ENCODE measurements at places on chromosomes 7 and 10.

DNA sequence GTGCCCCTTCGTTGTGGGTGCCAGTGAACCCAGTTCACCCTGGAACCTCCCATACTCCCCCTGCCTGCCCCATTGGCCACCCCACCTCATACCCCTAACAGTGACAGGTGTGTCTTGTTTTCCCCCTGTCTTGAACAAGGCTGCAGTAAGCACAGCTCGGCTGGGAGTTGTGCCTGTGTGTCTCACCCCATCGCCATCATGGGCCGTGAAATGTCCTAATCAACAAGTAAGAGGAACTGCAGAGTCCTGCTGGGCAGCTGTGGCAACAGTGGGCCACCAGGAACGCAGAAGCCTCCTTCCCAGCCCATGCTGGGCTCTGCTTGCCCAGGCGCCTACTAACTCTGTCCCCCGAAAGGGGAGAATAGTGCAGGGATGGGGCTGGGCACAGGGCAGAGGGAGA is 91.6 kb downstream of the C10orf105 start:
- no peak for DNase-seq

DNA sequence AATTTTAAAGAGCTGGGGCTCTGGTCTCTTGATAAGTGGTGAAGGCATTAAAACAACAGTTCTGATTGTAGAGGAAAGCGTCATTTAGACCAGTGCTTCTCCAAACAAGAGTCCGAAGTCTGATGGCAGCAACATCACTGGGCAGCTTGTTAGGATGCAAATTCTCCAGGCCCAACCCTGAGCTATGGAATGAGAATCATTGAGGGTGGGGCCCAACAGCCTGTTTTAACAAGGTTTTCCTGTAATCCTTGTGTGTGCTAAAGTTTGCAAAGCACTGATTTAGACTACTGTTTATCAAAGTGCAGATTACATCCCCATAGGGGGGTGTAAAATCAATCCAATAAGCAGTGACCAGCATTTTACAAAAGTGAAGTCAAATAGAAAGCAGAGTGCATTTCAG is 2.6 kb upstream of the ZNRF2 start:
- no peak for DNase-seq

DNA sequence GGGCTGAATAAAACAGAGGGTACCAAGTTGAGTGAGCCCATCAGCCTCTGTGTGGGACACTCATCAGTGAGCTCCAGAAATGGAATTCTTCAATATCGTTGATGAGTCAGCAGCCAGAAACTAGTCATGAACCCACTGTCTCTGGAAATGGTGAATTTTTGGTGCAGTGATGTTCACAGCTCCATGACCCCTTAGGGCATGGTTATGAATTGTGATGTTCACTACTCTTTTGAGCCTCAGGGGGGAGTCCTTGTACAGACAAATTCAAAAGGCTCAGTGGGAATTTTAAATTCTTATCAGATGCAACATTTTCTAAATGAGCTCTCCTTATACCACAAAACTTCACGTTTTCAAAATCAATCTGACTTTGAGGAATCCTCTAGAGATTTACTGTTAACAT is 335.7 kb downstream of the PHTF2 start:
- peak; percentile 91 for DNase-seq

DNA sequence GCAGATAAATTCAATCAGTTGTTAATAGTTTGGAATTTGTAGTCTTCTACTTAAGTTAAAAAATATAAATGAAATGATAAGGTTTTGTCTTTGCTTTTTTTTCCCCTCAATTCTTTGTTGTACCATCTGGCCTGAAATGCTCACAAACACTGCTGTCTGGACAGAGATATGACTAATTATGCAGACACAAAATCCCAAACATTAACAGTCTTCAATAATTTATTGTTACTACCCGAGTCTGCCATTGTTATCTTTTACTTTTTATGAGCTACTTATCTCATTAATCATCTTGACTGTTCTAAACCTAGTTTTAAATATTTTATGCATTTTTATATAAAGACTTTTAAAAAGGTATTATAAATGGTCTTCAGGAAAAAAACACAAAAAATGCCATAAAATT is 64.7 kb upstream of the THSD7A start:
- no peak for DNase-seq

- peak; percentile 46 for DNase-seq
Observed at GRCh38 chr10:79069325-79070080, 737 bp downstream of the ZMIZ1 start.

- DNase-seq, result no peak
Observed at GRCh38 chr7:24842449-24843241, 85.4 kb upstream of the GSDME start.

GRCh38 chr7:2105917-2106316 is 126.8 kb downstream of the MAD1L1 start:
- DNase-seq, result no peak

- DNase-seq, result no peak
Observed at GRCh38 chr10:1194161-1194560, 138.0 kb downstream of the WDR37 start.

DNA sequence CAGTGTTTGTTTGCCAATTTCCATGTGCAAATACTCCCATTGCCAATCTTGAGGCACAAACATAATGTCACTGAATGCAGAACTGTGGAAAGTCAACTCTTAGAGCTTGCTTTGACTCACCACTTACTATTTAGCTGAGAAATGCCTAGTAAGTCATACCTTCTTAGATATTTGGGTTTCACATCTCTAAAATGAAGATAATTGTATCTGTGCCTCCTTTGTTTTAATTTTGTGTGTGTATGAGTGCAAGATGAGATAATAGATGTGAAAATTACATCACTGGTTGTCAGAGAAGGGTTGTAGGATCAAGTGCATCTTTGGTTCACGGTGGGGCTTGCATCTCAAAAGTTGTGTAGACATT is 407.5 kb downstream of the INHBA start:
- DNase-seq, result no peak

- no peak for DNase-seq
Observed at GRCh38 chr10:96743988-96744585, 23.8 kb upstream of the PIK3AP1 start.

- DNase-seq, result no peak
Observed at GRCh38 chr10:49275896-49276295, 23.1 kb upstream of the C10orf71 start.

DNA sequence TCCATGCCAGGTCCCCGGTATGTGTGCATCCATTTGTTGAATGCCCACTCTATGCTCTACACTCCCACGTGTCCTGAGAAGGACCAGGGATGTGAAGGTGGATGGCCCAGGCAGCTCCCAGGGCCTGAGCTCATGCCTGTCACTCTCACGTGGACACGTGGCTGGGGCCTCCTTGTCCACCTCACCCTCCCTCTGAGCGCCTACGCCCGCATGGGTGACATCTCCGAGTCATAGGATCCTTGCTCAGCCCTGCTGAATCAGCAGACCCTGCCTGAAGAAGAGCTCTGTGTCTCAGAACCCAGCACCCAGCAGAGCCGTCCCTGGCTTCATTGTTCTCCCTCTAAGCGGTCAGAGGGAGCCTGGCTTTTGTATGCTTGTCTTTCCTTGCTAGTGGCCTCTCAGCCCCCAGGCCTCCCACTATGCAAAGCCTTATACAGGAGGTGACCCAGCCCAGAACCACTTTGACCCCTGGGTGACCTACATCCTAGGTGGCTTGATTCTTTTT is 107.9 kb upstream of the PPIF start:
- DNase-seq, result peak; percentile 51

GRCh38 chr7:130420943-130421578 is 19.8 kb downstream of the CEP41 start:
- no peak for DNase-seq

DNA sequence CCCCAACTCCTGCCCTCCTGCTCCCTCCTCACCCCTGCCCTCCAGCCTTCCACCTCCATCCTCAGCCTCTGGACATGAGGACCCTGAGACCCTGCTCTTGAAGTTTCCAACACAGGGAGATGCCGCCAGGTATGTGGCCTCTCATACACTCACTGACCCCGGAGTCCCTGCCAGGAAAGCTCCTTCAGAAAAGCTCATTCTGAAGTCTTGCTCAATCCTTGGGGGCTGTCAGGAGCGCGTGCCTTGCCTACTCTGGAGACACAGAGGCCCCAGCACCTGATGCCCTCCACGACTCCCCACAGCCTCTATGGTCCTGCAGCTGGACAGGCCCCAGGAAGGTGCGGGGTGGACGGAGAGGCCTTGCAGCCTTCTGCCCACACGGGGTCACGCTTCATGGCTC is 11.0 kb downstream of the NUDT1 start:
- DNase-seq, result no peak

DNA sequence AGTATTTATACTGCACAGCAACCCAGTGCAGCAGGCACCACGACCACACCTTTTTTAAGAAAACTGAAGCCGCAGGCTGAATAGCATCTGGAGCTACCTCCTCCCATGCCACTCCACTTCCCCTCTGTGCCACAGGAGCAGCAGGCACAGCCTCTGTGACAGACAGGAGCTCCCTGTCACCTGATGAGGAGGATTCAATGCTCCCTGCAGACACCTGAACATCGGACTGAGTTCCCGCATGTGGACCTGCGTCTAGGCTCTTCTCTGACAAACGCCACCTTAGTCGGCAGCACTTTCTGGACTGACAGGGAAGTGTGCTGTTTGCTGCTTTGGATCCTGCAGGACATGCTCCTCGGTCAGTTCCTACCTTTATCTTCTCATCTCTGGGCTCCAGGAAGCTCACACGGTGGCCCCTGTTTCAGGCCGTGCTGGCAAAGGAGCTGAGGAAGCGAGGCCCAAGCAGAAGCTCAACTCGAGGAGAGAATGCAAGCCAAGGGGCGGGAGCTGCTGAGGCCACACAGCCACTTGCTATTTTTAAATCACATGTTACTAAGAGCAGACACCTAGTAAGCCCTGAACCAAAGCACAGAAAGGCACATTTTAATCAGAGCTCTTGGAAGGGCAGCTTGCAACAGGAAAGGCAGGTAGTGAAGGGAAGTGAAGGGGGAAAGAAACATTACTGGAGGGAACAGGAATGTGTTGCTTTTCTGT is 56.6 kb downstream of the VOPP1 start:
- DNase-seq, result no peak

DNA sequence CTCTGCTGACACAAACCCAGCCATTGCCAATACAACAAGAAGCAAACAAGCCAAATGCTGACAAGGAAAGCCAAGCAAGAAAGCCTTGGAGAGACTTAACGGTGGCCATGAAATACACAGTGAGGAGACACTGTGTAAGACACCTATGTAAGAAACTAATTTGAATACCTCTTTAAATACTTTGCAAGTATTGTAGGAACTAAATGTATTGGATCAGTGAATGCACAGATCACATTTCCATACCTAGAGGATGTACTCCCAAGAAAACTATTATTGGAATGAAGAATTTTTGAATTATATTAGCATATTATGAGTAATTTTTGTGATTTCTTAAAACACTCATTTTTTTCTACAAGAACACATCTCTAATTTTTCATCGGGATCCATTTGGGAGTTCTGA is 34.0 kb downstream of the ETV1 start:
- DNase-seq, result no peak

GRCh38 chr10:4450981-4451908 is 374.8 kb upstream of the AKR1E2 start:
- peak; percentile 86 for DNase-seq

DNA sequence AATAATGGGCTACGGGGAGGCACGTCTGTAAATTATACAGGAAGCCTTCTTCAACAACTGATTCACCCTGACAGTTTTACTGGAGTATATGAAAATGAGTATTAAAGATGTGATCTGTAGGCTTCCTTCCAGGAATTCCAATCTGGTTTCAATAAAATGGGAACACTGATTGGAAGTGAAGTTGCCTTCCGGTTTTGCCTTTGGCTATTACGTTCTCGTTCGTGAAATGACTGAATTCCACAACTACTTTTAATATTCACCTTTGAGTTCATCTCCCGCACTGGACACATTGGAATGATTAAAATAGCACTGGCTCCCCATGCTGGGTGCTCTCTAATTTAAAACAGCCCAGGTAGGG is 350.1 kb upstream of the MKI67 start:
- DNase-seq, result no peak

GRCh38 chr10:11175823-11176243 is 158.2 kb downstream of the CELF2 start:
- no peak for DNase-seq

GRCh38 chr10:111211706-111212105 is 134.9 kb downstream of the ADRA2A start:
- DNase-seq, result peak; percentile 50

GRCh38 chr7:91034459-91035368 is 229.5 kb upstream of the FZD1 start:
- DNase-seq, result peak; percentile 60

GRCh38 chr7:121061677-121062582 is 73.4 kb downstream of the CPED1 start:
- no peak for DNase-seq

DNA sequence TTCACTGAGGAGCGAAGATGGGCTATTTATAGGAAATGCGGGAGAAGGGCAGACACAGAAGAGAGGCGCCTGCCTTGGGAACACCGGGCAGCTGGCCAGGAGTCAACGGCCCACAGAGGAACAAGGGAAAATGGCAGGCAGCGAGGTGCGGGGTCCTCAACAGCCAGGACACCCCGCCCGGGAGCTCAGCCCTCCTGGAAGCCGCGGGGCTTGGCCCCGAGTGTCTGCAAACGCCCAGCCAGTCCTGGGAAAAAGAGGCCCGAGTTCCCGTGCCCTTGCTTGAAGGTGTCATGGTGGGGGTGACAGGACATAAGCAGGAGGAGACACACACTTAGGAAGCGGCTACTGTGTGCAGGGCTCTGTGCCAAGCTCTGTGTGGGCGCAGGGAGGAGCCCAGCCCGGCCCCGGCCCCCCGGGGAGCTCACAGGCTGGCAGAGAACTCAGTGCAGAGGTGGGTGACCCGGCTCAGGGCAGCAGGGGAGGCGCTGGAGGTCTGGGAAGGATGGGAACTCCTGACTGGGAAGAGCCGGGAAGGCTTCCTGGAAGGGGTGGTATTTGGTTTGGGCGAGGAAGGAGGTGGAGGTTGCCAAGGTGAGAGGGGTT is 79.9 kb downstream of the ELFN1 start:
- DNase-seq, result no peak

- no peak for DNase-seq
Observed at GRCh38 chr7:147571436-147572185, 1019.0 kb upstream of the C7orf33 start.

GRCh38 chr10:32413513-32413912 is 32.4 kb upstream of the CCDC7 start:
- DNase-seq, result peak; percentile 91

DNA sequence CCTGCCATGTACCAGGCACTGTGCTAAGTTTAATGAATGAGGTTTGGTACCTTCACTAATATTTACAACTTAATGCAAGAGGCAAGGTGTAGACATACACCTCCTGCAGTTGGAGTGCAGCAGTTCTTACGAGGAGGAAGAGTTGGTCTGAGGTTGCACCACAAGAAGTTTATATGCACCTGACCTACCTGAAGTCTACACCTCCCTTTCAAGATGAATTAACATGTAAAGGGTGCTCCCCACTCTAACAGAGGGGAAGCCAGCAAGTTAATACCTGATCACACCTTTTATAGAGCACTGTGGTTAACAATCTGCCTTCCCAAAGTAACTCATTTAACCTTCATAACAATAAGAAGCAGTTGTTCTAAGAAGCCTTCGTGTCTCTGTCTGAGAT is 120.0 kb downstream of the LYZL1 start:
- no peak for DNase-seq

Data from fibroblast of skin of scalp (primary cell).